COLO829 (cell line): ENCODE measurements at places on chromosomes 11 and 22.

DNA sequence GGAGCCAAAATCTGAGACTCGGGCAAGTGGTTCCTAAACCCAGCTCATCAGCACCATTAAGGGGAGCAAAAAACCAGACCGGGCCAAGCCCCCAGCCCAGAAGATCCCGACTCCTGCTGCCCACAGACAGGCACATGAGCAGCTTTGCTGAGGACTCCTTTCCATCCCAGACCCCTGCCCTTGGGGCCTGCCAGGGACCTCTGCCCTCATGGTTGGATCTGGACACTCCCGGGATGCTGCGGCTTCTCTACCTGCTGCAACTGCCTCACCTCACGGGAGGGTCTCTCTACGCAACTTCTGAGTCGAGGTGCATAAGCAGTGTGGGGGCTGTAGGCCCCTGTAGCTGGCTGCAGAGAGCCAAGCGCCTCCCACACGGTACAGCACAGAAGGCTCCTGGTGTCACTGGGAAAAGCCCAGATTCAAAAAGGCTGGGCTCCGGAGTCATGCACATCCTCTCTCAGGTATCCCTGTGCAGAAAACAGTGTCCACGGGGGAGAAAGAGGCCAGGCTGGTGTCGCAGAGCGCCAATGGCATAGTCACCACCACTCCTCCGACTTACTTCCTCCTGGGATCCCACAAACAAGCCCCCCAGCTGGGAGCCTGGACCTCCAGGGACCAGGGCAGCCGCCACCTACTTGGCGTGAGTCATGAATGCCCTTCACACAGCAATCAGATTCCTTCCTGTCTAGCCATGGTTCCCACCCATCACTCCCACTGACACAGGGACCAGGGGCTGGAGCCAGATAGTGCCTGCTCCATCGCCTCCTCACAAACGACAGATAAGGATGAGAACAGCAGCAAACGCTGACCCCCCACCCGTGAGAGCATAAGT, 122.1 kb downstream of the BCR start:
- no peak for DNase-seq

- peak; percentile 59 for DNase-seq
Observed at GRCh38 chr11:15969701-15970329, 386.5 kb downstream of the SOX6 start.

GRCh38 chr11:115561116-115561515, 56.9 kb upstream of the CADM1 start:
- DNase-seq: peak; percentile 20

DNA sequence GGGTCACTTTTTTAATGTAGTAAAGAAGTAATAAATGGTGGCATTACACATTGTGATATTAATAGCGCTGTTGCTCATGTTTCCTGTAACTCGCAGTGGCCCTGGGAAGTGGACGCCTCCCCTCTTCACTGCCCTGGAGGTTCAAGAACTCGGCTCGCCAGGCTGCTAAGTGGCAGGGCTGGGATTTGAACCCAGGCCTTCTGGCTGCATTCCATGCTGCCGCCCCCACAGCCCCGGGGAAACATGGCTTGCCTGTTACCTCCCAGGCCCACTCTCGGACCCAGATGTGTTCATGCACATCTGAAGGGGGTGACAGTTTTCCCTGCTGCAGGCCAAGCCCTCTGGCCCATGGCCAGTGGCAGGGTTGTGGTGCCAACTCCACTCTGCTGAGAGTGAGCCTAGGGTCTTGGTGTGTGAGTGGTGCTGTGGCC, 25.0 kb upstream of the MGAT3 start:
- no peak for DNase-seq

GRCh38 chr11:11148596-11148995, 204.5 kb downstream of the CSNK2A3 start:
- no peak for DNase-seq

GRCh38 chr22:19022755-19023154, 86.7 kb upstream of the PRODH start:
- no peak for DNase-seq

GRCh38 chr11:8221917-8222495, 41.7 kb downstream of the LMO1 start:
- DNase-seq: no peak

DNA sequence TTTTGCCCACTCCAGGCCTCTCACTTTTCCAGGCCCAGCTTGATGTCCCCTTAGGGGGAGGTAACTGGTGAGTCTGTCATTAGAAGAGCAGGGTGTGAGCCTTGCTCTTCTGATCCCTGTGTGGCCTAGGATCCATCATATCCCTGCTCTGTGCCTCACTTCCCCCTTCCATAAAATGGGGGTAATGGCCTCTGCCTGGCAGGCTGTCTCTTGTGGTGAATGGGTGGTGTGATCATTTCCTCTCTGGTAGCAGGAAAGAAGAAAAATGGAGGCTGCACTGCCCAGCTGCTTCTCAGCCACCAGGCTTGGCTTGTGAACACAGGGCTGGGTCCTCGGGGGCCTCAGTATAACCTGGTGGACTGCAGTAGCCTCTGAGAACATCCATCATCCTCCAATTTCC, 5.6 kb downstream of the ARHGEF17 start:
- DNase-seq: no peak

DNA sequence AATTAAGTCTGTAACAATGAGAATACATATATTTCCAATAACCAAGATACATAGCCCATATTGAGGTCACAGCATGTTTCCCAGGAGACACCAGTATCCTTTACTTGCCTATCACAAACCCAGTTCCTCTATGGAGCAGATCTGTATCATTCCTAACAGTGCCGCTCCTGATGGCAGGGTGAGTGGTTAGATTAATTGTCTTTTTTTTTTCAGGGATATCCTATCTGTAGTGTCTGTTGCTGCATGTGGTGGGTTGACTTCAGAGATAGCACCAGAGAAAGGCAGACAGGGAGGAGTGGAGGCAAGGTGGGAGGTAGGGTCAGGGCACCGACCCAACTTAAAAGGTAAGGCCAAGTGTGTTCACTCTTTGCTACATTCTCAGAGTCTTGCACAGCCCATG, 2.8 kb downstream of the MTNR1B start:
- no peak for DNase-seq

DNA sequence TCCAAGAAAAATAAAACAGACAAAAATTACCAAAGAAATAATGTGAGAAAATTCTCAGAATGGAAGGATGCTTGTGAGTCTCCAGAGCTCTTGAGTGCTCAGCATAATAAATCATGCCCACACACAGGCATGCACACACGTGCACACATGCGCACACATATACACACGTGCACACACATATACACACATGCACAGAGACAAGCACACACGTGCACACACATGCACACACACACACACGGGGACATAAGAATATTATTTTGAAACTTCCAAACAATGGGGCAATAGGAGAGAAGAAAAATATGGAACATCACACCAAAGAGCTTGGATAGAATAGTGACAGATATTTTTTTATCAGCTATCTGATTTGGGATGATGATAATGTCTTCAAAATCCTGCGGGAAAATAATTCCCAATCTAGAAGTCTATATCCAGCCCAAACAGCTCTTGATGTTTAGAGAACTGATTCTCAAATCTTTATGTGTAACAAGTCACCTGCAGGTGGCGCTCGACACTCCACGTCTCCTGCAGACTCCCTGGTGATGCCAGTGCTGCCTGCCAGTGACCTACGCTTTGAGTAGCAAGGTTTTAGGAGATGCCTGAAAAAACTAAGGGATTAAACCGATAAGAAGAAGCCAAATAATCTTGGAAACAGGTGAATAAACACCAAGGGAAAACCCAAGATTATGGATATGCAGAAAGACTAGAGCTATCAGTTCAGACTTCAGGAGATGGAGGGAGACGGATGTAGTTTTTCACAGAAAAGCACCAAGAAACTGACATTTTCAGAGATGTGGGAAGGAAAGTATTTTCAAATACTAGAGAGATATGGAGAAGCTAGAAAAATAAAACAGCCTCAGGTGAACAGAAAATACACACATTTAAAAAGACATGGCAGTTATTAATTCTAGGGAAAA, 743.6 kb downstream of the ETS1 start:
- peak; percentile 73 for DNase-seq

GRCh38 chr11:76177250-76177686, 29.0 kb downstream of the WNT11 start:
- no peak for DNase-seq

GRCh38 chr11:73160005-73160760, 18.1 kb upstream of the FCHSD2 start:
- DNase-seq: no peak

- DNase-seq: no peak
Observed at GRCh38 chr11:76201672-76202412, 4.5 kb downstream of the WNT11 start.

- no peak for DNase-seq
Observed at GRCh38 chr11:16987205-16987568, 27.0 kb downstream of the PLEKHA7 start.

DNA sequence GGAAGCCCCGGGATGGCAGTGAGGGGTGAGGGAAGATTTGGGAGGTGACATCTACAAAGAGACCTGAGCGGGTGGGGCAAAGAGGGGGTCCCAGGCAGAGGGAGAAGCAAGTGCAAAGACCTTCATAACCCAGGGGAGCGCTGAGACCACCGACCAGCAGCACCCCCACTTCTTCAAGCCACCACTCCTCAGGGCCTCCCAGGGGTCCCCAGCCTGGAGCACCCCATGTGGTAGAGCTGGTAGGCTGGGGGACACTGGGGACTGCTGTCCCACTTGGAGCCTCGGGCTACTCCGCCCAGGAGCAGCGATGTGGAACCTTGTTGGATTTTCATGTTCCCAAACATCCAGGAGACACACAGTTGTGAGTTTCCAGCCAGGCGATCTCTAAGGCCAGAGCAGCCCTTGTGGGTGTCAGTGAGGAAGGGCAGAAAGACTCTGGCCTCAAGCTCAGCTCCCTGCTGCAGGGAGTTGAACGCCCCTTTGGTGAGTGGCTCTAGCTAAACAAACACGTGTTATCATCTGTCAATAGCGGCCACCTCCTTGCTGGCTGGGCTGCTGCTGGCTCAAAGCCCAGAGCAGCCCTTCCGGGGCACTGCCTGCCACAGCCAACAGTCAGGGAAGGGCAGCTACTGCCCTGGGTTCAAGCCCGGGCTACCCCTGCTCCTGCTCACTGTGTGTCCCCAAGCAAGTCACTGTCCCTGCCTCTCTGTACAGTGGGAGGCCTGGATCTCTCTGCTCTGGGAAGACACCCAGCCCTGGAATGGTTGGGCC, 25.7 kb upstream of the CHKA start:
- peak; percentile 36 for DNase-seq

GRCh38 chr11:34341931-34342533, 15.8 kb downstream of the ABTB2 start:
- DNase-seq: no peak

- peak; percentile 15 for DNase-seq
Observed at GRCh38 chr11:109405671-109406070, 16.3 kb upstream of the C11orf87 start.

DNA sequence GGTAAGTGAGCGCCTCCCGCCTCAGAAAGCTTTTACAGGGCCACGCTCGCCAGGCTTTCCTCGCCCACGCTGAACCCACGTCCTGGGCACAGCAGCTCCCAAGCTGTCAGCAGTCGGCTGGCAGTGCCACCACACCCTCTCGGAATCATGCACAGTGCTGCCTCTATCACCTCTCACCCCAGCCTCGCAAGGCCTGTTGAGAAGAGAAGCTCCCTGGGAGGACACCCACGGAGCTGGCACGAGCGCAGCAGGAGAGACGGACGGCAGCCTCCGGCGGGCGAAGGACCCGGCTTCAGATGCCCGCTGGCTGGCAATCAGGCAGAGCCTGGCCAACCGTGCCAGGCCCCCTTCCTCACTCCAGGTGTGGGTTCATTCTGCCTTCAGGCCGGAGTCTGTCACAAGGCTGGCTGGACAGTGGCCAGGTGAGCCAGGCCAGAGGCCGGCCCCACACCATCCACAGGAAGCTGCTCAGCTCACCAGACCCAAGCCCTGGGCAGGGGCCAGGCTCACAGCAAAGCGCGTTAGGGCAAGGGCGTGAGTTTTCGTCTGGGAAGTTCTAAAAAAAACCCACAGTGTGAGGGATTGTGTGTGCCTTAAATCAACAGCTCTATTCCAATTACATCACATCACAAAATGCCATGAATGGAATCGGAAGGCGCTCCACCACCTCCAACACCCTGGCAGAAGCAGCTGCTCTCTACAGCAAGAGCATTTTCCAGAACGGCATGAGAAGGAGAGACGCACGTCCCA, 33.2 kb downstream of the TOLLIP start:
- DNase-seq: no peak

DNA sequence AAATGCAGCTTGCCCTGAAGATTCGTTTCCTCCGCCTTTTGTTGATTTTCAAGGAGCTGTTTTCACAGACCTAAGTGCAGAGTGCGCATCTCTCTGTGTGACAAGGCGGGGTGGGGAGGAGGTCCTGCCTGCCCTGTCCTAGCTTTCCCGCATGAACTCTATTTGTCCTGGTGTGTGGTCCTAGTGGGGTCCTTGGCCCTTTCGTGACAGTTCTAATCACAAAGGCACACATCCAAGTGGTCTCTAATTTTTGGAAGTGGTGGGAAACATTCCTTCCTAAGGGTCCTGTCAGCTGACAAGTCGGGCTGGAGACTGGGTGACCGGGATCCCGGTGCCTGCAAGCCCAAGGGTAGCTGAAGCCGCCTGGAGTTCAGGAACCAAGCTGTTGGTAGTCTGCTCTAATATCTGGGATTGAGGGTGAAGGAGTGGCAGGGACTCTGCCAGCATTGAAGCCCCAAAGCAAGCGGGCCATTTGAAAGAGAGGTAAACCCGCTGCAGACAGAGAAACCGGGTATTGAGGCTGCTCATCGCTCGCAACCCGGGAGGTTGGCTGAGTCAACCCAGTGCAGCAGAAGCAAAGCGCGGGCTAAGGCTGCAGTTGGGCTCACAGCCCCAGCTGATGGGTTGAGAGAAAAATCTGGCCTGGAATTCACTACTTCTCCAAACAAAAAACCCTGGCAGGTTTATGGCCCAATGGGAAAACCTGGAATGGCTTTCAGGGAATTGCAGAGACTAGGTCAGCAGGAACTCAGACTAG, 28.1 kb upstream of the FBXO3 start:
- peak; percentile 42 for DNase-seq

- DNase-seq: peak; percentile 71
Observed at GRCh38 chr11:19938169-19938856, 222.0 kb downstream of the DBX1 start.

DNA sequence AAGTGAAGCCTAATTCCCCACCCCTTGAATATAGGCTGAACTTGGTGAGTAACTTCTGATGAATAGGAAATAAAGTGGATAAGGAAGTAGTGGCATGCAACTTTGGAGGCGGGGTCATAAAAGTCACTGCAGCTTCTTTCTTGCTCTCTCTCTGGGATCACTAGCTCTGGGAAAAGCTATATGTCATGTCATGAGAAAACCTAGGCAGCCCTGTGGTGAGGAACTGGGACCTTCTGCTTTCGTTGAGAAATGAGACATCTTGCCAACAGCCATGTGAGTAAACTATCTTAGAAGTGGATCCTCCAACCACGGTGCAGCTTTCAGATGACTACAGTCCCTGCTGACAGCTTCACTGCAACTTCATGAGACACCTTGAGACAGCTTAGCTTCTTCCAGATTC, 15.7 kb downstream of the ZNF214 start:
- DNase-seq: no peak

- peak; percentile 53 for DNase-seq
Observed at GRCh38 chr11:87019613-87020271, 18.0 kb upstream of the TMEM135 start.
